ENCODE measurements at places on chromosomes 7 and 10.

- peak; percentile 33 for DNase-seq
Observed at GRCh38 chr10:25725917-25726716, 207.9 kb upstream of the MYO3A start.

- no peak for DNase-seq
Observed at GRCh38 chr10:16891375-16892313, 74.4 kb upstream of the RSU1 start.

GRCh38 chr10:106540645-106541044, 623.9 kb downstream of the SORCS1 start:
- DNase-seq, result no peak

DNA sequence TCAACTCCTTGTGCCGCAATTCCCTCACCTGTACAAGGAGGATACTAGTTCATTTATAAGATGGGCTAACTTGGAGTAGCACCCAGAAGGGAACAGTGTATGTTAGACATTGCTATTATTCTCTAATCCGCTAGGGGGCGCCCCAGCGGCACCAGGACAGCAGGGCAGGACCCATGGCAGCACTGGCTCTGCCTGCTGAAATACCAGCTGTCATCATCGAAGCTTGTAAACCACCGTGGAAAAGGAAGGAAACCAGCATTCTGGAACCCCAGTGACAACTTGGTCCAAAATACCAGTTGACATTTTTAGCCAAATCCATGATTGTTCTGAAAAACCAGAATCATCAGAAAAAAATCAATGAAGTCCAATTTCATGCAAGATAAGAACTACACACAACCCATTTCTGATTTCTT, 134.4 kb downstream of the ITGA8 start:
- DNase-seq, result no peak

GRCh38 chr7:98354052-98354451, 46.8 kb downstream of the BAIAP2L1 start:
- DNase-seq, result no peak

GRCh38 chr10:4671451-4672145, 154.4 kb upstream of the AKR1E2 start:
- no peak for DNase-seq

DNA sequence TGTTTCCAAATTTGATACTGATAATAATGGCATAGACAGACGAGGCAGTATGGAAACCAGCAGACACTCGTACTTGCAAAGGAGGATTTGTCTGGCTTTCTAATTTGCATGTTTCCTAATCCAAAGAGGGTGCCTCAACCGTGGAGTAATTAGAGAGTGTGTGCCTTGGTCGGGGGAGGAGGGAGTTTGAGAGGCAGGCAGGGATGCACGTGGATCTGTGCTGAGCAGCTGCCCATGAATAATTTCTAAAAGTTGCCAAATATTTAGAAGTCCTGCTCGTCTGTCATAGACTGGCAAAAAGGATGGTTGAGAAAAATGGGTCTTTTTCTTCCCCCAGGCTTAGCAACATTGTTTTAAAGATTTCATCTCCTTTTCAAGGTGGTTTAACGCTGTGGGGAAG, 69.4 kb downstream of the PTPRE start:
- DNase-seq, result no peak

DNA sequence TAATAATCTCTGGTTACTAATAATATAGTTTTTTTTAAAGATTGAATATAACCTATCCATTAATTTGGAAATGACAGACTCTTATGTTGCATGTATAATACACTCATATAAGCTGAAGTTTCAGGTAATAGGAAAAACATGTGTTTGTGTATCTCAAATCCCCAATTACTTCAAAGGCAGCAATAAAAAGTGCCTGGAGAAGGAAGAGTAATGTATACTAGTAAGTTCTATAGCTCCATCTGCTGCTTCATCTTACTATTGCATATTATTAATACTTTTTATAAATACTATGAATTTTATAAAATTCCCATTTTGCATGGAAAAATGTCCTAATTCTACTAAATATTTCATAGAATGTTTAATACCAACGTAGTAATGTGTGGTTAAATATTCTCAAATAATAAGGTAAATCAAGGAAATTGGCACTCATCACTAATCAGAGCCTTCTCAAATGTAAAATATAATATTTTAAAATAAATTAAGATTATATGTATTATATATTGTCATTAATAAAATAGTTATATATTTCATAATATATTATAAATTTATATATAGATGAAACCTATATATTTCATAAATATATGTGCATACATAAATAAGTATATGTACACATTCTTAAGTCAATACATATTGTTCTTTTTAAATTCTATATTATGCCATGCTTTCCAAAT, 311.9 kb downstream of the HGF start:
- DNase-seq, result peak; percentile 21

DNA sequence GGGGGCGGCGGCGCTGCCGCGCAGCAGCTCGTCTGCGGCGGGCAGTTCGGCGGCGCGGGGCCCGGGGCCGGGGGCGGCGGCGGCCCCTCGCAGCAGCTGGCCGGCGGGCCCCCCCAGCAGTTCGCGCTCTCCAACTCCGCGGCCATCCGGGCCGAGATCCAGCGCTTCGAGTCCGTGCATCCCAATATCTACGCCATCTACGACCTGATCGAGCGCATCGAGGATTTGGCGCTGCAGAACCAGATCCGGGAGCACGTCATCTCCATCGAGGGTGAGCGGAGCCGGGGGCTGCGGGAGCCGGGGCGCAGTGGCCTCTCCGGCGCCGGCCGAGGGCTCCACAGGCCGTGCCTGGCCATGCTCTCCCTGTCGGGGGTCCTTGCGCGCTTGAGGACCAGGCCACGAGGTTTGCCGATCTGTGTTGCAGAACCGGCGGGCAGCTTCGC, 548 bp downstream of the AGAP3 start:
- no peak for DNase-seq

DNA sequence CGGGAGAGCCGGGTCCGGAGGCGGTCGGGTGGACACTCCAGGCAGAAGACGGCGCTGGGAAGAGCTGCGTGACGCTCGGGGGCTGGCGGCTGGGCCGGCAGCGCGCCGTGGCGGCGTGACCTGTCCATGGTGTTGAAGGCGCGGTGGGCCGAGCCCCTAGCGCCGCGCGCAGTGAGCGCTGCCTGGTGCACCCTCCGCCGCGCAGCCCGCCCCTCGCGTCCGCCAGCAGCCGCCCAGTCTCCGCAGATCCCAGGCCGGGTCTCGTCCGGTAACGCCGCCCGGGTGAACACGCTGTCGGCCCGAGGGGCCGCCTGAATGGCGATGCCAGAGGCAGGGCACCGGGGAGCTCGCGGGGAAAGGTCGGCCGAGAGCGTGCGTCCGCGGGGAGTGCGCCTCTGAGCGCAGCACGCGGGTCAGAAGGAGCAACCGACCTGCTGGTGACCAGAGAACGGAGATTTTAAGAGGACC, 657 bp upstream of the TMEM178B start:
- no peak for DNase-seq

DNA sequence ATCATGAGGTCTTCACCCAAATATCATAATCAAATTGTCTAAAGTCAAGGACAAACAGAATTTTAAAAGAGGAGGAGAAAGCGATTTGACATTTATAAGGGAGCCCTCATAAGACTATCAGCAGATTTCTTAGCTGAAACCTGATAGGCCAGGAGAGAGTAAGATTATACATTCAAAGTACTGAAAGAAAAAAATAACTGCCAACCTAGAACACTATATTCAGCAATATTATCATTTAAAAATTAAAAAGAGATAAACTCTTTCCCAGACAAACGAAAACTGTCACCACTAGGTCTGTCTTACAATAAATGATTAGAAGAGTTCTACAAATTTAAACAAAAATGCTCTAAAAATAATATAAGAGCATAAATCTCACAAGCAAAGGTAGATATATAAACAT, 154.1 kb upstream of the TMEM106B start:
- no peak for DNase-seq

DNA sequence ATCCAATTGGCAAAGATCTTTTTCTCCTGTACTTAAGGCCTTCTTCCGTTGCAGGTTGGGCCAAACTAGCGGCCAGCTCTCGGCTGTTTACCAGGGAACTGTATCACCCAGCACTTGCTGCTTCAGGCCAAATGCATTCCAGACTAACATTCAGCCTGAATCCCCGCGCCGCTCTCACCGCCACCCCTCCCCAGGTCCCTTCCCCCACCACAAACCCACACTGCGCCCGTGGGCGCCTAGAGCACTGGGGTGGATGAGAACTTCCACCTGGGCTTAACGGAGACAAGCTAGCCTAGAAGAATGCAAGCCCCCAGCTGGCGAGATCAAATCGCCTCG, 676 bp downstream of the TCAF1 start:
- peak; percentile 65 for DNase-seq

GRCh38 chr7:149060156-149060555, 30.4 kb downstream of the ZNF786 start:
- no peak for DNase-seq

GRCh38 chr7:87506246-87507180, 31.0 kb upstream of the ABCB4 start:
- DNase-seq, result peak; percentile 17

- DNase-seq, result no peak
Observed at GRCh38 chr7:39727231-39728012, 104.0 kb downstream of the RALA start.

DNA sequence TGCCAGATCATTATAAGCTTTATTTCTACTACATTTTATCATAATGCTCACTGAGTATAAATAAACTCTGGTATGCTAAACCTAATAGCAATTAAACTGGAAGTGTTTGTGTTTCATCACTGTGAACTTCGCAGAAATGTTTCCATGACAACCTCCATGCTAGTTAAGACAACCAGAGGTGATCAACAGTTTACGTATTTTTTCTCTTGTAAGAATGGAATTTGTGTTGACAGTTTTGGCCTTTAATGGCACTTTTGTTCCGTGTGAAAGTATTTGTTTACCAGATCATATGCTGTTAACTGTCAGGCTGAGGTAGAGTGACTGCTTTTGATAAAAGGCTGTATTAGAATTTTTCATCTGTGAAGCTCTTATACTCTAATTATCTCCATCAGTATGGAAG, 212.1 kb upstream of the PPP1R3A start:
- DNase-seq, result no peak

DNA sequence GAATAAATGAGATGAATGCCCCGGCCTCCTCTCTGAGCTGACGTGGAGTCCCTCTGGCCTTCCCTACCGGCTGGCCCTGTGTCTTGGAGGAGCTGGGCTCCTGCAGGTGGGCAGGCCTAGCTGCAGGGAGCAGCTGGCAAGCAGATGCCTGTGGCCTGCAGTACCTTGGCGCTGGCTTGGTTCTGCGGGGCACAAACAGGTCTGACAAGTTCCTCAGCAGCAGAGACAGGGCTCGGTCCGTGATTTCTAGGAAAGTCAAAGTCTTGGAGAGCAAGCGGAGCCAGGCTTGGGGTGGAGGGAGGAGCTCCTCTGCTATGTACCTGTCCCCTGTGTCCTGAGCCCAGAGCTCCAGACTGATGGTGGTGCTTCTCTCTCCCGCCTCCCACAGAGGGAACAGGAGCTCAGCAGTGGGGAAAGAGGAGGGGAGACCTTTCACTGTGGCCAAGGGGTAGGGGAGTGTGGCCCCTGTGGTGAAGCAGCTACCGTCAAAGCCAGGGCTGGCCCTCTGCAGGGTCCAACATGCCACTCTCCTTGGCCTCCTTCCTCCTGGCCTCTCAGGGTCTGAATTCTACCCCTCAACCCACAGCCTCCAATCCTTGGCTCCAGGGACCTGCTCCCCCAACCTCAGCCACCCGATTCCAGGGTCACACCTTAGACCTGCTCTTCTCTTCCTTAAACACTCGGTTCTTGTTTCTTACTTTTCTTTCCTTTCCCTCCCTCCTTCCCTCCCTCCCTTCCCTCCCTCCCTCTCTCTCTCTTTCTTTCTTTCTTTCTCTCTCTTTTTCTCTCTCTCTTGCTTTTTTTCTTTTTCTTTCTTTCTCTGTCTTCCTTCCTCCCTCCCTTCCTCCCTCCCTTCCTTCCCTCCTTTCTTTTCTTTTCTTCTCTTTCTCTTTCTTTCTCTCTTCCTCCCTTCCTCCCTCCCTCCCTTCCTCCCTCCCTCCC, 20.1 kb downstream of the MYL10 start:
- DNase-seq, result no peak

DNA sequence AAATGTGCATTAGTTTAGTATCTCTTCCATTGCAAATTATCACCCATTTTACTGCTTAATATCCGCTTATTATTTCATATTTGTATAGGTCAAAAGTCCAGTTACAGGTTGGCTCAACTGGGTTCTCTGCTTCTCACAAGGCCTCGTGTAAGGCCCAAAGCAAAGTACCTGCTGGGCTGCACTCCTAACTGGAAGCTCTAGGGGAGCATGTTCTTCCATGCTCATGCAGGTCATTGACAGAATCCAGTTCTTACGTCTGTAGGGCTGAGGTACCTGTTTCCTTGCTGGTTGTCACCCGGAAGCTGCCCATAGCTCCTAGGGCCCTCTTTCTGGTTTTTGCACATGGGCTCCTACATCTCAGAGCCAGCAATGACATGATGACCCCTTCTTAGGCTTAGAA, 79.6 kb downstream of the RAPGEF5 start:
- no peak for DNase-seq

GRCh38 chr7:154519229-154519628, 467.0 kb downstream of the DPP6 start:
- DNase-seq, result no peak

- DNase-seq, result no peak
Observed at GRCh38 chr10:86100581-86101061, 266.0 kb downstream of the GRID1 start.

DNA sequence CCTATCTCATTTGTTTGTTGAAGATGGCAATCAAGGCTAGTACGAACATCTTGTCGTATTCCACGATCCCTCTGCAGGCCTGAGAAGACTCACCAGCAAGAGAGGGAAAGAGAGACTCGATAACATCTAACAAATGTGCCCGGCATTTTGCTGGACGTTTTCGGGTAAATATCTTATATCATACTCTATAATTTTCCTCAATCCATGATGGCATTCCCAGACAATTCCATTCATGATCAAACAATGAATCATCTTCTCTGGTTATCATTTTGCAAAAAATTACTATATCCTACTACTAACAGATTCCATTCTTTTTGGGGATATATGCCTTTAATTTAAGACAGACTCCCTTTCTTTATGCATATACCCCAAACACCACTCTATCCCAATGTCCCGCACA, 118.1 kb downstream of the TYW1B start:
- no peak for DNase-seq

- DNase-seq, result no peak
Observed at GRCh38 chr7:34064519-34065158, 159.3 kb downstream of the BMPER start.

DNA sequence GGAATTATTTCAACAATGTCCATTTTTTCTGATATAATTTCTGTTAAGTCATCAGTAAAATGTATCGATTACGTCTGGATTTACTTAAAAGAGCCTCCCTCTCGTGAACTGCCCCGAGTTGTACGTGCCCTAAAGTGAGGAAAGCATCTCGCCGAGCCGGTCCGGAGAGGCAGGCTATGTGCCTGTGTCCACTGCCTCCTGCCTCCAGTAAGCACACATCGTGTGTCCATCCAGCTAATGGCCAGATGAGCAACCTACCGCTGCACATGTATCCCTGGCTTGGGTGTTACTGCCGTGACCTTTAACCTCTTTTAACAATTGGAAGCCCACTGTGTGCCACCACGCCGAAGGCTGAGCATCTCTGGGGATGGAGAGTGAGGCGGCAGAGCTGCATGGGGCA, 23.2 kb upstream of the DNAJB6 start:
- DNase-seq, result no peak

GRCh38 chr10:103683851-103684250, 171.5 kb downstream of the SH3PXD2A start:
- no peak for DNase-seq
